HS-27A (cell line): ENCODE measurements at places on chromosomes 5 and 9.
A peak's percentile ranks its signal among the peaks of the same experiment; 100 is the strongest.

DNA sequence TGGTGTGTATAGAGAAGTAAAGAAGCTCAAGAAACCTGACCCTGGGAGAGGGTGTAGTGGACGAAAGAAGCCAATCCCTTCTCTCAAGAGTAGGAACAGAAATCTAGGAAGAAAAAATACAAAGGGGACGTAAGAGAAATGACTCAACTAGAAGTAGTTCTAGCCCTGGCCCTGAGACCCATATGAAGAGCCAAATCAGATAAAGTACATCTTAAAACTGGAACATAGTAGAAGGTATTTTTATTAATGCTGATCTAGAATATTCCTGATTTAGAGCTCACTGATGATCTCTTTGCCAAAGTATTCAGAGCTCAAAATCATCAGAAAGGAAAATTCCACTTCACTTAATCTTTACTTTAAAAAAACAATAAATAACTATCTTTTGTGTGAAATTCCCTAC, 184.8 kb downstream of the MLLT3 start:
- DNase-seq: peak; percentile 2

- DNase-seq: no peak
Observed at GRCh38 chr9:121365564-121365963, 4.5 kb downstream of the STOM start.

DNA sequence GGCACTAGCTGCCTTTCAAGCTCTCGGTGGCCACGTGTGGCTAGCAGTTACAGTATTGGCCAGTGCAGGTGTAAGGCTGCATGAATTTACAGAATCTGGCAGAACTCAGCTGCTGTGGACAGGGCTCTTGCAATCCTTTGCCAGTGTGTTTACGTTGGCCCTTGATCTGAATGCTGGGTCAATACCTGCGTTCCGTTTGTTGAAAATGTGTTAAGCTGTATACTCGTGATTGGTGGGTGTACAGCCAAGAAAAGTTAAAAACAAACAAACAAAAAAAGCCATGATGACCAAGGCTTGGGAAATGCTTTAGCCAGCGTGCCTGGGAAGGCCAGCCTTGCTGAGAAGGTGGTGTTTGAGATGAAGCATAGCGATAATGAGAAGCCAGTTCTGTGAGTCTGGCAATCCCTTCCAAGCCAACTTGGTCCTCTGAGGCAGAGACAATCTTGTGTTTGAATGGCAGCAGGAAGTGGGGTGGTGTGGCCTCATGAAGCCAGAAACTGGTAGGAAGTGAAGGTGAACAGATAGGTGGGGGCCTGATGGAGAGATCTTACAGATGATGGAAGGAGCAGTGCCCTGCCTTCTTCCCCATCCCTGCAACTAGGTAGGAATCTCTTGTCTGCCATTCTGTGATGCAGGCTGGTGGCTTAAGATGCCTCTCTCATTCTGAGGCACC, 820 bp upstream of the CFAP90 start:
- DNase-seq: no peak

DNA sequence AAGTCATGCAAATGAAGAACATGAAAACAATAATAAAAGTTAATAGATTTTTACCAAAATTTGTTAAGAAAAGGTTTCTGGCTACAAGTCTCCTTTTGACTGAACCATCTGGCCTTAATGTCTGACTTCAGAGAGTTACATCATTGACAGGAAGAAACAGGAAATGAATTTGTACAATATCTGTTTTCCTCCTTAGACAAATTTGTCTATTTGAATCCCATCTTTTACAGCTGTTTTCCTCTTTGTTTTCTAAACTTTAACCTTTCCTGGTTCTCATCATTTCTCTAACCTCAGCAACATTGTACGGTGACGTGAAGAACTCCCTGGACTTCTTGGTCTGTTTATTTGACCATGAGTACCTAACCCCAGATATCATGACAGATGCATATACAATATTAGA, 567.5 kb upstream of the RIOK2 start:
- DNase-seq: no peak

GRCh38 chr5:66477596-66477995, 118.6 kb upstream of the MAST4 start:
- no peak for DNase-seq

DNA sequence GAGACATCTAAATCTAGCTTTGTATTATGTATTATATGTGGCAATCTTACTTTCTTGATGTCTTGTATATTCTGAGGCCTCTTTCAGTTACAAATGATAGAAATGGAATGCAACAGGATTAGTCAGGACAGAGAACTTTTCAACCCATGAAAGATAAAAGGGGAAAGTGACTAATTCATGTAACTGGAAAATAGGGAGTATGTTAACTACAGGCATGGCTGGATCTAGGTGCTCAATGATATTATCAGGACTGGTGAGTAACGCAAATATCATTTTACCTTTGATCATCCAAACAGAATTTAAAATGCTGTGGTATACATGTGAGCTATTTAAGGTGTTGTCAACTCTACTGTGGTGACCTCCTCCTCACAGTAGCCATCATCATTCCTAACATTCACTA, 215.7 kb upstream of the GLRA1 start:
- DNase-seq: no peak

GRCh38 chr9:124140941-124141568, 116.7 kb upstream of the NEK6 start:
- DNase-seq: no peak

- DNase-seq: peak; percentile 55
Observed at GRCh38 chr5:108727651-108728565, 19.8 kb upstream of the FER start.

GRCh38 chr5:133142782-133143181, 91.0 kb downstream of the HSPA4 start:
- no peak for DNase-seq

DNA sequence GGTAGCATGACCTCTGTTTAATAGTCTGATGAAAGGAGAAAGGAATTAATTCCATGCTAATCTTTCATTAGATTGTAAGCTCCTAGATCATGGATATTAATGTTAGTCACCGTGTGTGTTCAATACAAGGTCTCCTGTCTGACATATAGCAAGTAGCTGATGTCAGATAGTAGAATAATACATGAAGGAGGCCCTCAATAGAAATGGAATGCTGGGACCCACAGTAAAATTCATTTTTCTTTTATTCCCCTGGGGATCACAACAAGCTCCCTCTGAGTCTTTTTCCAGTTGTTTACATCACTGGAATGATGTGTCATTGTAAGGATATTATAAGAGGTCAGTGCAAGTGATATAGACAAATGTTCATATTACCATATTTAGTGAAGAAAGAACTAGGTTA, 240.3 kb upstream of the TRPC7 start:
- DNase-seq: no peak

DNA sequence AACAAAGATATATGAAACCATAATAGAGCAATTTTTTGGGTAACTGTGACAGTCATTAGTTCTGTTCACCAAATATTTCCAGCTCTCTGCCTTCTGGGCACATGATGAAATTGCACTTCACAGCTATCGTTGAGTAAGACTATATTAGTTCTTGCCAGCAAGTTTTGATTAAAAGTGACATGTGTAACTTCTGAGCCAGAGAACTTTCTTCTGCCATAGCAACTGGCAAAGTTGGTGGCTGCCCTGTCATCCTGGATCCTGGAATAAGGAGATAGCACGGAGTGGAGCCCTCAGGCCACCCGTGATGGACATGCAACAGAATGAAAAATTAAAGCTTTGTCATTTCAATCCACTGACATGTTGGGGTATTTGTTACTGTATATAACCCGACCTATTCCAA, 194.4 kb upstream of the VCAN start:
- no peak for DNase-seq

- no peak for DNase-seq
Observed at GRCh38 chr9:125831054-125831453, 83.9 kb downstream of the PBX3 start.

- DNase-seq: no peak
Observed at GRCh38 chr9:113513536-113513935, 50.0 kb downstream of the RGS3 start.

GRCh38 chr5:73983644-73984043, 357.6 kb downstream of the ARHGEF28 start:
- DNase-seq: no peak

DNA sequence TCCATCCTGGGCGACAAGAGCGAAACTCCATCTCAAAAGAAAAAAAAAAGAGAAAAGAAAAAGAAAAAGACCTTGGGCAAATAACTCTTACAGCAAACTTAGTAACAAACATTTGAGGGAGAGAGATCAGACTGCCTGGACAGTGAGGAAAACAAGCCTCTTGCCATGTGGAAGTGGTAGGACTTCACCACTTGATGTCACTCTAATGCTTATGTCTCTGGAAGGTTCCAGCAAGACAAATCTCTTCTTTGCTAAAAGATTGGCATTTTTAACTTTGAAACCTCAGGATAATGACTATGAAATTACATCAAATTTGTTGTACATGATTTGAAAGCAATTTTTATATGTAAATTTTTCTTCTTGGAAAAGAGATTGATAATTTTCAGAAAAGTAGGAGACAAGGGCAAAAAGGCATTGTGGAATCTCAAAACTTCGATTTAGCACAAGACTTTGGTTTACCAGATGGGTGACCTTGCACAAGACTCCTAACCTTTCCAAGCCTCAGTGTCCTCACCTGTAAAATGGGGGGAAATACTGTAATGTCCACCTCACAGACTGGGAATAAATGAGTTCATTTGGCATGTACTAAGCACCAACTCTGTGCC, 5.4 kb downstream of the ACTL7B start:
- DNase-seq: no peak

GRCh38 chr9:133002147-133003070, 23.9 kb downstream of the GFI1B start:
- no peak for DNase-seq

- DNase-seq: no peak
Observed at GRCh38 chr9:74122661-74123060, 374.5 kb upstream of the RORB start.

GRCh38 chr9:128285033-128285784, 9.1 kb downstream of the SWI5 start:
- DNase-seq: no peak

DNA sequence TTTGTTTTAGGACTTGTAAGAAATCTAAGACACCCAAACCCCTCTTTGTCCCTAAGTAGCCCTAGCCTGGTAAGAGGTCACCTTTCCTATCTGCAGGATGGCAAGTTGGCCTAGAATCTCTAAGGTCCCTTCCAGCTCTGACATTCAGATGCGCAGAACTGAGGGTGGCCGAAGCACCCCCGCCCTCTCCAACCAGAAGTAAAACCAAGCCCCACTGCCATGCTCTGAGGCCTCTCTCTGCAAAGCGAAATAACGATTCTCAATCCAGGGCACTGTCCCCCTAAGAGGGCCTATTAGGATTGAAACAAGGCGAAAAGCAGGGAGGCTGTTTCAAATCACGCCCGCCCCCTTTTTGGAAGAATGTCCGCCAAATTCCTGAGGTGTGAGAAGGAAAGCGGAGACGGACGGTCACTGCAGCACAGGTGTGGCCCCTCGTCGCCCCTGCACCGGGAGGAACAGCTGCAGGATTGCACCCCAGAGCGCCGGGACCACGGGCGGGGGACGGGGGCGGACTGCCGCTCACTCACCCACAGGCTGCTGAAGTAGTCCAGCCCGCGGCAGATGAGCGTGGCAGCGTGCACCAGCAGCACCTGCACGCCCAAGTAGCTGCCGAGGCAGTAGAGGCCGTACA, 824 bp downstream of the TMEM245 start:
- DNase-seq: no peak
